ENCODE measurements at places on chromosomes 13 and 19. TPM values are rescaled to one million over a fixed set of nuclear protein-coding genes. Genes with fewer than 3 reads are reported as not detected.

Gene ZNF547
- total RNA-seq = 3.2 TPM

Gene VAV1
- not detected for total RNA-seq

Gene APC2
- total RNA-seq = 0.50 TPM

Gene SELENOV
- total RNA-seq = not detected

Gene CEACAM19
- total RNA-seq = 0.33 TPM

Gene SLC5A5
- total RNA-seq = not detected

Gene LGALS14
- total RNA-seq = not detected

Gene LHB
- total RNA-seq = not detected

Gene PSG2
- total RNA-seq = 0.12 TPM

Gene EDDM13
- total RNA-seq = not detected

Gene KRTDAP
- not detected for total RNA-seq

Gene CDC42EP5
- 3.8 TPM for total RNA-seq

Gene GIPC3
- total RNA-seq = under 0.01 TPM

Gene ZIK1
- total RNA-seq = 4.7 TPM

Gene THSD8
- total RNA-seq = not detected

Gene ZNF439
- 6.7 TPM for total RNA-seq

Gene ZNF525
- total RNA-seq = 6.5 TPM

Gene ZNF816
- total RNA-seq = 8.0 TPM

Gene ZNF414
- total RNA-seq = 5.2 TPM

Gene LRRC63
- total RNA-seq = 0.22 TPM

Gene ANGPTL8
- total RNA-seq = not detected

Gene PNMA8B
- total RNA-seq = 0.44 TPM

Gene ERVK3-1
- 32.6 TPM for total RNA-seq

Gene ZNF99
- not detected for total RNA-seq

Gene ZNF701
- total RNA-seq = 16.7 TPM

Gene ZNF763
- total RNA-seq = 0.55 TPM

Gene ELSPBP1
- not detected for total RNA-seq

Gene PROZ
- total RNA-seq = not detected

Gene PEAK3
- total RNA-seq = not detected

Gene PSG1
- 0.62 TPM for total RNA-seq

Gene SRRM5
- total RNA-seq = not detected

Gene ZNF667
- 5.5 TPM for total RNA-seq

Gene SEMA6B
- 0.11 TPM for total RNA-seq

Gene GFY
- total RNA-seq = 0.11 TPM

Gene HS6ST3
- 0.12 TPM for total RNA-seq

Gene NACC1
- total RNA-seq = 48.4 TPM

Gene LAIR1
- not detected for total RNA-seq

Gene ZSCAN5C
- under 0.01 TPM for total RNA-seq

Gene PRR22
- total RNA-seq = 0.22 TPM
